ENCODE measurements at places on chromosomes 4 and X. TPM values are rescaled to one million over a fixed set of nuclear protein-coding genes. Genes with fewer than 3 reads are reported as not detected.

DNA sequence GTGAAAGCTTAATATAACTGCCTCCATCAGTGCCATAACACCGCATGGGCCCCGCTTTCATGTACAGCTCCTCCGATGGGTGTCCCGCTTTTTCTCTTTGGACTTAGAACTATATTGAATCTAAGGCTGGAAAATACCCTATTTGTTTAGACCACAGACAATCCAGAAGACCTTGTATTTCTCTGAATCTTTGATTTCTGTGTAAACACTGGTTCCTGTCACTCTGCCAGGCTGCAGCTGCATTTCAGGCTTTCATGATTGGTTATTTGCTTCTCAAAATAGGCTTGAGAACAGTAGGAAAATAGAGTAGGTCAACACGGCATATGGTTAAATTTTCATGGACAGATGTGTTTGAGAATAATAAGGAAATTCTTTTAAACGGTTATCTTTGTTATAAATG is 80.0 kb downstream of the NWD2 start:
- no peak overlapping the region for H3K27ac ChIP-seq
- no peak for DNase-seq
- H3K36me3 ChIP-seq, result no peaks in the 10 kb centered on the region
- H3K4me3 ChIP-seq, result no peak overlapping the region

DNA sequence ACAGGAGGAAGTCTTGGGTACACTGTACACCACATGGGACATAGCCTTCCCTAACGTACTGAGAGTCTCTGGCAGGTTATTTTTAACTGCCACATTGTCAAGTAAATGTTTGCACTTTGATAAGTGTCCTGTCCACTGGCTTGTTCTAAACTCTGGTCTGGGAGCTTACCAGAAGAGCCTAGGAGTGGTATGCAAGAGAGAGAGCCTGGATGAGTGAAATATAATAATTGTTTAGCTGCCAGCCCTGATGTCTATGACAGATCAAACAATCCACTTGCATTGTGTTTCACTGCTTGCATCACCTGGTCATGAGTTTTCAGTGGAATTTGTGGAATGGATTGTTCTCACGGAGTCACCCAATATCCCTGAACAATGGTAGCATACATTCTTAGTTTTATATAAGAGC is 91.6 kb downstream of the SHROOM3 start:
- no peaks in the 10 kb centered on the region for H3K36me3 ChIP-seq
- H3K27me3 ChIP-seq, result no peaks in the 10 kb centered on the region
- no peak overlapping the region for H3K4me3 ChIP-seq
- no peak for DNase-seq
- peak overlapping the region; percentile 74 for H3K27ac ChIP-seq
- peaks cover 13% of the 10 kb centered on the region for H3K4me1 ChIP-seq

H2BW2 gene
- total RNA-seq, result not detected

GRCh38 chr4:121183989-121184388 is 19.9 kb upstream of the TNIP3 start:
- H3K27me3 ChIP-seq, result no peaks in the 10 kb centered on the region
- no peaks in the 10 kb centered on the region for H3K36me3 ChIP-seq
- H3K27ac ChIP-seq, result no peak overlapping the region
- H3K4me1 ChIP-seq, result no peaks in the 10 kb centered on the region

All from cardiac muscle cell (in vitro differentiated cells and primary cell).